ENCODE measurements at places on chromosomes 2 and 18.

- DNase-seq: no peak
These were observed 445.7 kb downstream of the CDH2 start for GRCh38 chr18:27731211-27731610.

GRCh38 chr2:230921806-230922595 lies 3.0 kb downstream of the GPR55 start:
- no peak for DNase-seq

GRCh38 chr2:240568678-240569522 lies 616 bp downstream of the RNPEPL1 start:
- peak; percentile 42 for DNase-seq

DNA sequence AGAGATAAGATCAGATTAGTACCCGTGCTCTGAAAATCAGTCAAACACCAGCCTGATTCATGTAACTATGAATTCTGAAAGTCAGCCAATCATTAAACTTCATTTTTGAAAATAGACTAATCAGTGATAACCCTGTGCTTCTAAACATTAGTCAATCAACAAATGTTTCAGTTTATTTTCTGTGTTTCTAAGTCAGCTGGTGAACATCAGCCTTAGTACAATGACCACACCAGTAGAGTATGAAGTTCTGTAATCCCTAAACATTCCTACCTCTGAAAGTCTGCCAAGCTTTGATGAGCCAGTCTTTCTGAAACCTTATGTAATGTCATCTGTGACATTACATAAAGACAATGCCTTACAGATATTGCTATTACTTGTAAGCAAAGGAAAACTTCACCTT lies 807.4 kb upstream of the CRIM1 start:
- DNase-seq: no peak

GRCh38 chr18:13548966-13549879 lies 177.1 kb downstream of the FAM210A start:
- DNase-seq: no peak

DNA sequence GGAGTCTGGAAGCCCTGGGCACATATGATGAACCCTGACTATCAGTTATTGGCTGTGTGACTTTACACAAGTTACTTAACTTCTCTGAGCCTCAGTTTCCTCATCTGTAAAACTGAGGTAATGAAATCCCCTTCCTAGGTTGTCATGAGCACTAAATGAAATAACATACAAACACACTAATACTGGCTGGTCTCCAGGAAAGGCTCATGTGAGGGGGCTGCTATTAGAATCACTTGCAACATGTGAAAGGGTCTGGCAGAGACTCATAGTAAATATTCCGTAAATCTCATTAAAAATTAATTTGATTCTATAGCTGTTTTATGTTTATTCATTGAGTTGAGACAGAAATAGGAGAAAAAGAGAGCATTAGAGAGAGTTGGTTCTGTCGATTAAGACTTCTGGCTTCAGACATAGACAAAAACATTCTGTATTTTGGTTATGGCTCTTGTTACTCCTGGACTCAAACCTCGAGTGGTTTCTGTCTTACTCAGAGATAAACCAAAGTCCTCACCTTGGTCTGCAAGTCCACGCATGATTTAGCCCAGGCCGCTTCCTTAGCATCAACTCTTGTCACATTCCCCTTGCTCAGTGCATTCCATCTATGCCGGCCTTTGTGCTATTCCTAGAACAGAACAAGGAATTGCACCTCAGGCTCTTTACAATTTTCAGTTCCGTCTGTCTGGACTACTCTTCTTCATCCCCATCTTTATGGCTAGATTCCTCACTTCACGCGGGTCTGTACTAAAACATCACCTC lies 139.1 kb downstream of the NXPH2 start:
- no peak for DNase-seq

GRCh38 chr2:165008730-165009315 lies 53.5 kb upstream of the SLC38A11 start:
- no peak for DNase-seq

- DNase-seq: no peak
These were observed 18.1 kb downstream of the CYP1B1 start for GRCh38 chr2:38057651-38058410.

DNA sequence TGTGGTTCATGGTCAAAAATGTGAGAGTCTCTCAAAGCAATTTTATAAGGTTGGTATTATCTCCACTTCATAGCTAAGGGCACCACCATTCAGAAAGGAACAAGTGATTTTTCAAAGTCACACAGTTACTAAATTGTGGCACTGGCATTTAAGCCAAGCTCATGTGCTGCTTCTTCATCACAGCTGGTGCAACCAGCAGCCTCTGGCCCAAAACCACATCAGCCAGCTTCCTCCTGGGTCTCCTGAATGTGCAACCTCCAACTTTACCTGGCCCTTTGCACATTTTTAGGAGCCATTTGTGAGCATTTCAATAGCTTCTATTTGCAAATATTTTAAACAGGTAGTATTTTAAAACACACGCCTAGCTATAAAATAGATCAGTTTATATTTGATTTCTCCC lies 293.7 kb downstream of the BCL11A start:
- no peak for DNase-seq

- DNase-seq: no peak
These were observed 86.7 kb downstream of the NYAP2 start for GRCh38 chr2:225486236-225486635.

DNA sequence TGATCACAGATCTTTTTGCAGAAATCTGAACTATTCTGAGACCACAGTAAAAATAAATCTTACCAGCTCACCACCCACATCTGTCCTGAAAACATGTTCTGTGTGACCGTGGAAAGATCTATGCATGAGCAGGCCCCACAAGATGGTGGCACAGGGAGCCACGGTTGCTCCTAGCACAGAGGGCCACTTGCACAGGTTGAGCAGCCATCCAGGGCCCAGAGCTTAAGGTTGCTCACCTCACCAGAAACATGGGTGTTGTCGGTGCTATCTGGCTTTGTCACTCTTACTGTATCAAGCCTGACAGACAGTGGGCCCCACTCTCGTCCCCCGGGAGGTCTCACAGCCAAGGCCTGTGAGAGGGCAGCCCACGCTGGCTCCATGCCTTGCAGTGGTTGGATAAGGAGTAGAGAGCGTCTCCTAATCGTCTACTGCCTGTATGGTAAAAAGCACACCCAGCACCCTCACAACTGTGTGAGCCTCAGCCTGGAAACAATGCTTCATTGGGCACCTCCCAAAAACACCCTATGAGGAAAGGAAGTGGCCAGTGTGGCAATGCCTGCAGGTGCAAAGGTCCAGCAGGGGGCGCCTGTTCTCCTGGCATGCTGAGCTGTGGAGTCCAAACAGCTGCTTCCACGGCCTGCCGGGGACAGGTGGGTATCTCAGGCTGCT lies 19.6 kb downstream of the TUBB6 start:
- peak; percentile 35 for DNase-seq

DNA sequence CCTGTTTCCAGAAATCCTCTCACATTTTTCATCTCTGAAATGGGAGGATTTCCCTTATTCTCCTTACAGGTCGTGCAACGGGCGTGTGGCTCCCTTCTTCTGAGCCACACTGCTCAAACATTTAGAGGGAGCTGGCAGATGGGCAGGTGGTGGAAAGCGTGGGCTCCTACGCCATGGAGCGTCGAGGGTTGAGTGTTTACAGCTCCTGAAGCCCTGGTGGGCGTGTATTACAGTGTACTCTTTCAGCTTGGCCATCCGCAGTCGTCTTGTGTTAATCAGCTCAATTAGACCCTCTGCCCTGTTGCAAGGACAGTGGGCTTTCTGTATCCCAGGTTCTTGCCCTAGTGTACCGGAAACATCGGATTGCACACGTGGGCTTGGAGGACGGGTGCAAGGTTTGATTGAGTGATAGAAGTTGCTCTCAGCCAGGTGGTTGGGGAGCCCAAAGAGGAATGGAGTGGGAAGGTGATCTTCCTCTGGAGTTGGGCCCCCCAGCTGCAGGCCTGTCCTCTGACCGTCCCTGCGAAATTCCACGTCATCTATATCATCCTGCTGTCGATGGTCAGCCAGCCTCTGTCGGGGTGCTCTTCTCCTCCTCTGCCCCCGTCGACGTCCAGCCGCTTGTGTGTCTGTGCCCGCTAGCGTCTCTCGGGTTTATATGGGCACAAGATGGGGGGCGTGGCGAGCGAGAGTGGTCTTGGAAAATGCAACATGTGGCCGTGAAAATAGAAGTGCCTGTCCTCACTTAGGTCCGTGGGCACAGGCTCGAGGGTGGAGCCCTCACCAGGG lies 120.3 kb upstream of the DSEL start:
- no peak for DNase-seq

- DNase-seq: no peak
These were observed 29.4 kb downstream of the NGEF start for GRCh38 chr2:232983669-232984140.

DNA sequence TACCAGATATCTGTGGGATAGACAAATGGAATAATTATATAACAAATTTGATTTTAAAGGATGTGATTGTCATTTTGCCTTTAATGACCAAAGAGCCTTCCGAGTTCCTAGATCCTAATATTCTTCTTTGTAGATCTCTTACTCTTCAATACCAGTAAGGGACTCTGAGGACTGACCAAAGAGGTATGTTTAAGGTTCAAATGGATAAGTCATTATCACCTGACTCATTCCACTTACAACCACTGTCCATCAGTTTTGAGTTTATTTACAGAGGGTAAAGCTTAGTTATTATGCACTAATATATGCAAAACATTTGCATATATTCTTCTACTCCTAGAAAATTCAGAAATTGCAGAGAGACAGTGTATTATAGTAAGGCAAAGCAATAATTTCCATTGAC lies 62.7 kb downstream of the CCDC148 start:
- no peak for DNase-seq

GRCh38 chr2:231674587-231675338 lies 33.6 kb upstream of the PTMA start:
- peak; percentile 30 for DNase-seq

All from stimulated activated CD8-positive, alpha-beta memory T cell treated with anti-CD3 and anti-CD28 coated beads, Interleukin-12 subunit alpha, Interleukin-12 subunit beta, amount 100 ng/mL, for 4 hours (primary cell).